ENCODE measurements at places on chromosomes 2 and 18. TPM values are rescaled to one million over a fixed set of nuclear protein-coding genes. Genes with fewer than 3 reads are reported as not detected.

- H3K27ac ChIP-seq, result no peak overlapping the region
- H3K27me3 ChIP-seq, result no peaks in the 10 kb centered on the region
Observed at GRCh38 chr2:121774235-121774634, 18.8 kb downstream of the TSN start.

DNA sequence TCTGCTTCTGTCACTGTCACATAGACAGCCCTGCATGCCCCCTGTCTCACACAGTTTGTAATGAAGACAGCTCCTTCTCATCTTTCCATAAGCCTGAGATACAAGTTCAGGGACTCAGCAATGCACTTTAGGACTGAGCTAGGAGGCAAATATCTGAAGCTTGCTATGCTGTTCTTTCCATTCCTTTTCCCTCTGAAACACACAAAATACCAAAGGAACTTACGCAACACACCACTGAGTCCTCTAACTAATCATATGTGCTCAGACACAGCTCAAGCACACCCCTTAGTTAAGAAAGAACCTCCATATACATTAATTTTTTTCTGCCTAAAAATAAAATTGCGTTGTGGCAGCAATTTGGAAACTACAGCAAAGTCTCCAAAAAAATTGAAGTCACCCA is 17.9 kb downstream of the SERPINB8 start:
- no peaks in the 10 kb centered on the region for H3K27me3 ChIP-seq
- H3K4me3 ChIP-seq, result no peak overlapping the region
- no peaks in the 10 kb centered on the region for H3K4me1 ChIP-seq
- no peak overlapping the region for H3K27ac ChIP-seq

DNA sequence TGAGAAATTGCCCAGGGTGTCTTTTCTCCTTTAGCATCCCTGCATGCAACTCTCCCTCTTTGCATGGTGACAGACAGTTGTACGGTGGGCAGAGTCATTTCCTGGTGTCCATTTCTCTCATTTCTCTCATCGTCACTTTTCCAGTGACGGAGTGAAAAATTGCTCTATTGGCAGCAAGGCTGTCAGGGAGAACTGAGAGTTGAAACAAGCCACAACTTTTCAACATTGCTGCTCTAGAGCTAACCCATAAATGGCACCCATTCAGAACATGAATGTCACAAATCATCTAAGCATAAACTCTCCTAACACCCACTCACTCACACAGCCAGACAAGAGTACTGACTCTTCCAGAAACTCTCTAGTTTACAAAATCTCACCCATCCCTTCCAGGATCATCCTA is 55.7 kb downstream of the ZC3H8 start:
- H3K4me3 ChIP-seq, result no peak overlapping the region
- DNase-seq, result no peak
- H3K4me1 ChIP-seq, result peaks cover 24% of the 10 kb centered on the region
- H3K27ac ChIP-seq, result no peak overlapping the region

- no peaks in the 10 kb centered on the region for H3K4me1 ChIP-seq
- no peak for DNase-seq
- no peak overlapping the region for H3K4me3 ChIP-seq
- H3K27ac ChIP-seq, result no peak overlapping the region
- H3K27me3 ChIP-seq, result peaks cover 6% of the 10 kb centered on the region
Observed at GRCh38 chr18:41659438-41660130, 295.4 kb upstream of the PIK3C3 start.

- H3K36me3 ChIP-seq, result peaks cover 3% of the 10 kb centered on the region
- no peak overlapping the region for H3K4me3 ChIP-seq
- H3K27me3 ChIP-seq, result no peaks in the 10 kb centered on the region
- no peak overlapping the region for H3K27ac ChIP-seq
Observed at GRCh38 chr2:43300781-43301583, 74.6 kb upstream of the ZFP36L2 start.

DNA sequence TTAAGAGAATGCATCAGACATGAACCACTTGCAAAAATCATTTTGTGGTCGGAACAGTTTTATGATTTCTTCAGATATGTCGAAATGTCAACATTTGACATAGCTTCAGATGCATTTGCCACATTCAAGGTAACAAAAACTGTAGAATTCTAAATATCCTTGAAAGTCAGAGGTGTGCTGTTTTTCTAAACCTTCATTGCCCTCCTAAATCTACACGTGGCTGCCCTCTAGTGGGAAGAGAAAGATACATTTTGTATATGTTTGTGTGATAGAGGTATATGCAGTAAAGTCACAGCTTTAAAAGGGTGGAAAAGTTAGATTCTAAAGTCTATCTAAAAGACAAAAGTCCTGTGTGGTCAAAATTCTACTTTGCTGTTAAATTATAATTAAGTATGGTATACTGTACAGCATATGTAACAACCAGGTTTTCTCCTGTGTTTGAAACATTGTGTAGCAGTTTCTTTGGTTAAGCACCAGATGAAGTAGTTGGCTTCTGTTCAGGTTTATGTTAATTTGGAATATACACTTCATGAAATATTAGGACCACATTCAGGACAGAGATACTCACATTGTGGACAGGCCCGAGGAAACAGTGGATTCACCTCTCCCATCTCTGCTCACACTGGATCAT is 65.9 kb upstream of the ITM2C start:
- DNase-seq, result peak; percentile 52
- H3K27me3 ChIP-seq, result no peaks in the 10 kb centered on the region
- peak overlapping the region; percentile 9 for H3K27ac ChIP-seq
- H3K4me3 ChIP-seq, result peak overlapping the region; percentile 20
- H3K4me1 ChIP-seq, result peaks cover 10% of the 10 kb centered on the region

GRCh38 chr2:148026573-148026972 is 5.7 kb downstream of the MBD5 start:
- H3K27me3 ChIP-seq, result no peaks in the 10 kb centered on the region
- H3K27ac ChIP-seq, result no peak overlapping the region
- DNase-seq, result no peak
- H3K4me1 ChIP-seq, result peaks cover 33% of the 10 kb centered on the region

- H3K27ac ChIP-seq, result no peak overlapping the region
- no peaks in the 10 kb centered on the region for H3K36me3 ChIP-seq
- H3K27me3 ChIP-seq, result peaks cover 2% of the 10 kb centered on the region
- no peak overlapping the region for H3K4me3 ChIP-seq
Observed at GRCh38 chr2:188285774-188286173, 5.9 kb upstream of the GULP1 start.

Gene RFTN2
- not detected for total RNA-seq

Gene NEU2
- total RNA-seq, result not detected

Gene ZNF804A
- not detected for total RNA-seq

Gene AP1S3
- 5.6 TPM for total RNA-seq

All from activated T-cell treated with anti-CD3 and anti-CD28 coated beads, Interleukin-2, amount 50 U/mL, for 72 hours (primary cell).